ENCODE measurements at places on chromosomes 7 and 10.

GRCh38 chr10:101295261-101295660 lies 58.7 kb upstream of the BTRC start:
- DNase-seq: no peak

DNA sequence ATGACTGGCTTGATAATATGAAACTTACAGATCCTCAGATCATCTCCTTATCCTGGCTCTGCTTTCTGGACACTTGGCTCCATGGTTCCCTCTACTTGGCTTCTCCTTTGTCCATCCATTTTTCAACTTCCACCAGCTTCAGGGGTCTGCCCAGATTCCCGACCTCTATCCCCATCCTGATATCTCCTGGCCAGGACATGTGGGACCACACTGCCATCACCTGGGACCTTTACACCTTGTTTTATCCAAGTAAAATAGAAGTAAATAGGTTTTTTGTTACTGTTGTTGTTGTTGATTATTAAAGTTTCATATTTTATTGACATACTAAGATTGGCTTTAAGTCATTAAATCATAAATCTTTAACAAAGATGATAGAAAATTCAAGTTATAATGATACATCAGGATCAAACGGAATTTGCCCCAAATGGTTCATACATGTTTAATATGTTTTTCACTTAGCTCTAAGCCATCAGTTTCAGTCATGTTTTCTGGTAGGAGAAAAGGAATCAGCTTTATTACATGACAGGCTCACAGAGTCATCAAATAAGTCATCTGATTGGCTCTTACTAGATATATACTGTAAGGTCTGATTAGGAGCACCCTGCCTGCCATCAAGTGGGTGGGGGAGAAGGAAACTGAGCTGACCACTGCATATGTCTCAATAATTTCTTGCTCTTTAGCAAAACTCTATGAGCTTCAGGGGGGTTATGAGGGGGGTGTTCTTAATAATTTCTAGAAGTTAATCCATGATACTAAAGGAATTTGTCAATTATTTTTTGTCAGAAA lies 111.5 kb upstream of the AHR start:
- DNase-seq: no peak

- no peak for DNase-seq
These were observed 20.8 kb downstream of the ADCY1 start for GRCh38 chr7:45594745-45595535.

- no peak for DNase-seq
These were observed 169.7 kb downstream of the ITGB1 start for GRCh38 chr10:32788359-32788758.

GRCh38 chr7:134727711-134728110 lies 51.7 kb upstream of the CALD1 start:
- DNase-seq: no peak

DNA sequence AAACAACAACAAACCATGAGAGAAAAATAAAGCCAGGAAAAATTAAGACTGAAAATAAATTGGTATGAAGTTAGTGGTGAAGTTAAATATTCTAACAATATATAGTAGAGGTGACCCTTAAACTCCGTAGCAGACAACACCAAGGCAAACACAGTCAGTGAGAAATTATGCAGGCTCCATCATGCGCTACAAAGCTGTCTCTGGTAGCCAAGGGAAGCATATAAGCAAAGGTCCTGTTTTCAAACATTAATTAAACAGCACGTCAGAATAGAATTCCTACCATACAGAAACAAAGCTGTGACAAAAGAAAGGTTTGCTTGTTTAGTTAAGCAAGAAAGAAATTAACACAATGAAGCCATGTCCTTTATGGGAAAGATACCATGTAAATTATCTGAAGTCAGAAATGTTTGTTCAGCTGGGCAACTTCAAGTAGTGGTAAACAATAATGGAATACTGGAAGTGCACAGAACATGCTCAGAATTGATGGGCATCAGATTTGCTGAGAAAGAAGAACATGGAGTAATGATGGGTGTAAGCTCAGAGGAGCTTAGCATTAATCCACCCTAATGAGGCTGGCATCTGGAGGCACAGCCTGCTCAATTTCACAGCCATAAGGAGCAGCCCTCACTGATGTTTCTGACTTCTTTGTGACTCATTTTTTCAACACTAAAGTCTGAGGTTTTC lies 75.7 kb downstream of the IGF2BP3 start:
- DNase-seq: no peak

GRCh38 chr7:12572941-12573575 lies 2.5 kb downstream of the SCIN start:
- no peak for DNase-seq

DNA sequence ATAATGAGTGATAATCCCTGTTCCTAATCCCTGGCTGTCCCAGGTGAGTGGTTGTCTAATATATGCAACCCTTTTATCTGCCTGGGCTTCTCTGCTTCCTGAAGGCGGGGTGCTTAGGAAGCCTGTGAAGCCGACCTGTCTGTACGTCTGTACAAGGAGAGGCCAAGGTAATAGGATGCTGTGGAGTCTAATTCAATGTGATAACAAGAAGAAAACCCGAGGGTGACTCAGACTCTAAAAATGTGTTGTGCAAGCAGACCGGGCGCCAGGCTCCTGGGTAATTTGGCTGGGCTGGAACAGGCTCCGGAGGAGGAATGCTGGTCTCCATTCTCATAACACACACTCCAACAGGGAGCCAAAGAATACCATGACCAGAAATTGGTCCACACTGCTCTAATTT lies 43.6 kb downstream of the THNSL1 start:
- DNase-seq: no peak

DNA sequence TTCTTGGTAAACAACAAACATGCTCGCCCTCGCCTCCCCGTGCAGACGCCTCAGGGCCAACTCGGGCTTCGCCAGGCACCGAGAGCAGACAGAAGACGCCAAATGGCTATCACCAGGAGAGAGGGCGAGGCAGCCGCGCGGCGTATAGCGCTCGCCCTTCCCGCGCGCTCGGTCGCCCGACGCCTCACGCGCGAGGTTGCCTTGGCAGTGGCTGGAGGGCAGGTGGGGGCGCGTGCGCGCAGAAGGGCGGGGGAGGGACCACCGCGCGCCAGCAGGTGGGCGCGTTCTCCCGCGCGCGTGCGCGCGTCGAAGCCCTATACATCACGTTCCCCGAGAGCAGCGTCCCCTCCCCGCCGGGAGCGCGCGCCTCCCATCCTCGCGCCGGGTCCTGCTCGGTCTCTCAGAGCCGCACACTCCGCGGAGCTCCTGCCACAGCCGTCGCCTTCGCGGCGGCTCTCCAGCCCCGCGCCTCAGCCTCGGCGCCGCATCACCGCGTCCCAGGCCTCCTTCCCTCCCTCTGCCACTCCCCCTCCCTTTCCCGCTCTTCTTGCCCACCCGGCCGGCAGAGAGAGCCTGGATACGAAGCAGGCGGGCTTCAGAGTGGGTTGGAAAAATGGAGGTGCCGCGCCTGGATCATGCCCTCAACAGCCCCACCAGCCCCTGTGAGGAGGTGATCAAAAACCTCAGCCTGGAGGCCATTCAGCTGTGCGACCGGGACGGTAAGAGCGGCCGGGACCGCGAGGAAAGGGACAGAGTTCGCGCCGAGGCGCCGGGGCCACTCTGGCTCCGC lies at the start of gene PHYHIPL:
Gene PHYHIPL (plus strand): TSS at position 403 of the 790 bp plus-strand sequence. CDS start 211 bp downstream, at position 614.
- DNase-seq: no peak

DNA sequence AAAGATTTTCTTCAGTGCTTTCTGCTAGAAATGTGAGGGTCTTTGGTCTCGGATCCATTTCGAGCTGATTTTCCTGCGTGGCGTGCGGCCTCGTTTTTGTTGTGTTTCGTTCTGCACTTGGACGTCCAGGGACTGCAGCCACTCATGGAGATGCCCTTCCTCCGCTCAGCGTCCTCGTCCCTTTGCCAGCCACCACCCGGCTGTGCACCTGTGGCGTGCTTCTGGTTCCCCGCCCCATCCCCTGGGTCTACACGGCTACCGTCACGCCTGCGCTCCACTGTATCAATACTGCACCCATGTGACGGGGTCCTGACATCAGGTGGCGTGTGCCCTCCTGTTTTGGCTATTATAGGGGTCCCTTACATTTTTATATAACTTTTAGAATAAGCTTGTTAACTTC lies 42.7 kb upstream of the NKX6-2 start:
- no peak for DNase-seq

- no peak for DNase-seq
These were observed 6.8 kb downstream of the LMBR1 start for GRCh38 chr7:156886020-156886795.
